CD4-positive, alpha-beta T cell treated with Interleukin-15 for 4 hours (primary cell): ENCODE measurements at places on chromosomes 5 and 9.

DNA sequence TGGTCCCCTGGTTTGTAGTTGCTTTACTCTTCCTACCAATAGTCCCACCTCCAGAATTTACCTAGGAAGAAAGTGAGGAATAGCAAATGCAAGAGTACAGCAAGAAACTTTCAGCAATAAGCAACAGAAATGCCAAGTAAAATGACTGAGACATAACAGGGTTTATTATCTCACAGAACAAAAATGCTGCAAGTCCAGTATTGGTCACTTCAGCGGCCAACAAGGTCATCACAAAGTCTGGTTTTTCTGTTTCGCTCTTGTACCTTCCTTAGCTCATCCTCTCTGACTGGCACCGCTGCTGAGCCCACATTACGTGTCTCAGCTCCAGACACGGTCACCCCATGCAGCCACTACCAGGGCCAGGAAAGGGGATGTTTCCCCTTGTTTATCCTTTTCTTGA is 82.7 kb downstream of the RFK start:
- no peak for DNase-seq

- no peak for DNase-seq
Measured at GRCh38 chr5:73088026-73088425, 32.3 kb upstream of the TMEM171 start.

GRCh38 chr9:4830699-4831098 is 38.0 kb downstream of the RCL1 start:
- DNase-seq = no peak

DNA sequence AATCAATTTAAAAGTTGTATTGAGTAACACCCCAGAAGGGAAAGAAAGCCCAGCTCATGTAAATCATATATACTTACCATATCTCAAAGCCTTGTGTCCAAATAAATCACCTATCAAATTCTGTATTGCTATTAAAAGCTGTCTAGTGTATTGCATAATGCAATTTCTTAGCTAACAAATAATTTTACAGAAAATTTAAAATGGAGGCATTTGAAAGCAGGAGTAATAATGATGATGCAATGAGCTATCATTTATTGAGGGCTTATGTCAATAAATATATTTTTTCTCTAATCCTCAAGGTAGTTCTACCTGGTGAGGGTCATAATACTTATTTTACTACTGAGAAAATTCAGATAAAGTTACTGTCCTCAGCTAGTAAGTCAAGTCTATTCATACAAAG is 42.8 kb upstream of the CDK5RAP2 start:
- no peak for DNase-seq

- DNase-seq = no peak
Measured at GRCh38 chr5:62707131-62707530, 128.5 kb downstream of the LRRC70 start.

GRCh38 chr9:127455324-127455992 is 4.1 kb downstream of the LRSAM1 start:
- DNase-seq = peak; percentile 18

DNA sequence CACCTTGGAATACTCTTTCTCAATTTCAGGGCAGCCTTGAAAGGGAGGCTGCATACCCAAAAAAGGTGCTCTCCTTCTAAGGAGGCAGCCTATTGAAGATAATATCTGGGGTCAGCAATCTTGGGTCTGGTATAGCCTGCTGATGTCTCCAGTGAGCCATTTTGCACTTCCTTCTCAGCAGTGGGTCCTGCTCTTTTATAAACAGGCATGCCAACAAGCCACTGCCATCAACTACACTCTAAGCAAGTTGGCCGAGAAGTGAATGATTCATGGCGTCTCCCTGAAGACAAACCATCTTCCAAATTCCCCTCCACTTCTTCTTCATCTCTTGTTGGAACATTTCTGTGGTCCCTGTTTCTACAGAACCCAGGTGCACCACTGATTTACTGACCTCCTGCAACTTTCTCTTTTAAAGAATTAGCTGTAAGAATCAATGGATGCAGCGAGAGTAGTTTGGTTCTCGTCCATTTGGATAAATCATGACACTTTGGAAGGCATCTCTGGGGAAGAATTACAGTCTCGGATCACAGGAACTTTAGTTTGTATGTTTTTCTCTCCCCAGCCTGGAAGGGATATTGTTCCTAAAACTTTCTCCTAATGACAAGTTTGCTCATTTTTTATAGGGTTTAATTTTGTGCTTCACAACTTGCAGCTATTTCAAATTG is 108.3 kb downstream of the INSYN2B start:
- DNase-seq = no peak

DNA sequence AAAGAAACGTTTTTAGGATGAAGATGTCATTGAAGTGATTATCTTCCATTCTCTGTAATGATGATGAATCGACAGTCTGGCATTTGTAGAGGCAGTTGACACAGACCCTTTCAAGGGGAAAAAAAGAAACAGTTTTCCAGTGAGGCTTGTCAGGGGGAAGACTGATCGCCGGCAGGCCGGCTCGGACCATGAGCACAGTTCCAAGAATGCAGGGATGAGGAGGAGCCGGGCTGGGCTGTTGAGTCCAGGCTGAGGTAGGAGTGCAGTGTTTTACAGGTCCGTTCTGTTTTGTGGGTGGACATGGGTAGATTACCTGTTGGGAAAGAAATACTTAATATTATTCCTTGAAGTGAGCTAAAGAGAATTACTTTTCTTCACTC is 194.6 kb downstream of the AOPEP start:
- DNase-seq = no peak

DNA sequence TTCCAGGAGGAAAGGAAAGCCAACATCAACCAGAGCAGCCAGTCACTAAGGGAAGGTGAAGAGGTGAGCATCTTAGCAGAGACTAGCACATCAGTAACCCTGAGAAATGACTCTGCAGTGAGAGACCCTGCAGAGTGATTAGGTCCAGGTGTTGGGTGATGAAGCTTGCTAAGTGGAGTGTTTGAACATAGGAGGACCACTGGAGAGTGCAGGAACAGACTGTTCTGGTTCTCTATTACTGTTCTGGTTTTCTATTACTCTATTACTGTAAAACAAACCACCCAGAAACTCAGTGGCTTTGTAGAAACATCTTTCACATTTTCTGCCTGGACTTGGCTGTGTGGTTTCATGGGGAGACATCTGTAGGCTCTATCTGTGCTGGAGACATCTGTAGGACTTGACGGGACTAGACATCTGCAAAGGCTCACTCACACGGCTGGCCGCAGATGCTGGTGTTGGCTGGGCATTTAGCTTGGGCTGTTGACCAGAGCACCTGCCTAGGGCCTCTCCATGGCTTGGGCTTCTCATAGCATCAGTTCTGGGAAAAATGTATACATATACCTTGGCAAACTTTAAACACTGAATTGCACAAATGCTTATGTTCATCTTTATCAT is 33.4 kb upstream of the SPATA31E1 start:
- DNase-seq = no peak
